ENCODE measurements at places on chromosomes 11 and 22. TPM values are rescaled to one million over a fixed set of nuclear protein-coding genes. Genes with fewer than 3 reads are reported as not detected.

ELMOD1 gene
- total RNA-seq: 0.29 TPM

NEFH gene
- total RNA-seq: 0.58 TPM

SAA4 gene
- not detected for total RNA-seq

SPDYC gene
- not detected for total RNA-seq

NUDT8 gene
- 14.1 TPM for total RNA-seq

ALG12 gene
- total RNA-seq: 24.6 TPM

ADAMTS15 gene
- under 0.01 TPM for total RNA-seq

CASP4 gene
- 102 TPM for total RNA-seq

NPAS4 gene
- not detected for total RNA-seq

TMEM191C gene
- total RNA-seq: 0.29 TPM

CRYBB2 gene
- total RNA-seq: not detected

MAPK12 gene
- total RNA-seq: 36.5 TPM

SCGB1D2 gene
- total RNA-seq: not detected

OR51I1 gene
- total RNA-seq: not detected

UBQLNL gene
- total RNA-seq: not detected

C11orf86 gene
- total RNA-seq: not detected

DCDC1 gene
- not detected for total RNA-seq

Measured in myometrial cell (primary cell).